ENCODE measurements at places on chromosomes 1 and 21. TPM values are rescaled to one million over a fixed set of nuclear protein-coding genes. Genes with fewer than 3 reads are reported as not detected.
A peak's percentile ranks its signal among the peaks of the same experiment; 100 is the strongest.

The G0S2 gene
- 81.1 TPM for total RNA-seq

- no peak for DNase-seq
Observed at GRCh38 chr1:30368651-30369240, 354.6 kb downstream of the MATN1 start.

- DNase-seq: no peak
Observed at GRCh38 chr1:226993814-226994585, 53.9 kb downstream of the COQ8A start.

- peak; percentile 62 for DNase-seq
Observed at GRCh38 chr1:52601991-52602855, at the start of gene GPX7. TSS of gene GPX7 (plus strand) at chr1:52602371. CDS start at chr1:52602410, 39 bp downstream.

DNA sequence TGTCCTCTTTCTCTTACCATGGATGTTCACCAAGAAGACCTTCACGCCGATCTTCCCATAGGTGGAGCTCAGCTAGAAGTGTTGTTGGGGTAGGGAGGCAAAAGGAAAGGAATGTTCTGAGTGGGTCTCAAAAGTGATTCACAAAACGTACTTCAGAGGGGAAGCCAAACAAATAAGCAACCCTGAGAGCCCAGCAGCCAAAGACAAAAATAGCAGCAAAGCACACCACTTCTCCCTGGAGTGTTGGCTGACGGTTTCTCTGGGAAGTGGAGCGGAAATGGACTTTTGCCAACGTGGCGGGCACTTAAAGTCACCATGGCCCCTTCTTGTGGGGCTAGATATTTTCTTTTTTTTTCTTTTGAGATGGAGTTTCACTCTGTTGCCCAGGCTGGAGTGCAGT lies 23.1 kb downstream of the SLC26A9 start:
- DNase-seq: no peak

The GPR37L1 gene
- not detected for total RNA-seq

- no peak for DNase-seq
Observed at GRCh38 chr1:193348091-193348768, 161.8 kb upstream of the B3GALT2 start.

The MAPKAPK2 gene
- total RNA-seq: 91.8 TPM

GRCh38 chr1:13587256-13588030 lies 3.8 kb downstream of the PDPN start:
- DNase-seq: no peak

- DNase-seq: no peak
Observed at GRCh38 chr1:85585799-85586198, 5.2 kb downstream of the CCN1 start.

The FMO4 gene
- total RNA-seq: 3.7 TPM

DNA sequence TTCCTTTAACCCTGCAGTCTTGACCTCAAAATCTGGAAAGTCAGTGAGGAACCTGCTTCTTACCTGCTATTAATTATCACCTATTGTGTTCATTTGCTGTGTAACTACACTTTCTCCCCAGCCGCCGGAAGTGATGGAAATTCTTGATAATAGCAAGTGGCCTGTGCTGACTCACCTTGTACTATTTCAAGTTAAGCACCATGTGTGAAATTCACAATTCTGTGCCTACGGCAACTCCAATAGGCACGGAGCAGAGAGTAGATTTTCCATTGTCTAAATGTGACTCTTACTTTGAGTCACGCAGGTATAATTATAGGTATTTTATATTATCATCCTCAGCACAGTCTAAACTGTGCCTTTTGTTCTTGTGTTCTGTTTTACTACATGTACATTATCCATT lies 466.8 kb downstream of the KIF26B start:
- DNase-seq: no peak

The HES2 gene
- not detected for total RNA-seq

DNA sequence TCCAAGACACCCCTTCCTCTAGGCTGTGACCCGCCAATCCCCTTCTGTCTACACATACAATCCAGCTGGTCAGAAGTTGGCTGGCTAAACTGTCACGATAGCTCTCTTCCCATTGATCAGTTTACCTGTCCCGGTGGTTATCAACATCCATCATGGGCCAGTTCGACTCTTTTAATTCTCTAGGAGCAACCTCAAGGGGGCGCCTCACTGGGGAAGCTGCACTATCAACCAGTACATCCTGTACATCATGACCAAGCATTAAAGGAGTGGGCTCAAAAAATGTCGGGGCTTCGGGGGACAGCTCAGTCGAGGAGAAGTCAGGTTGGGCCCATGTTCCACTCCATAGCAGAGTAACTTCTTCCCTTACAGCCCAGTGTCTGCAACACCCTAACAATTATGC lies 53.2 kb upstream of the B3GALNT2 start:
- DNase-seq: no peak

DNA sequence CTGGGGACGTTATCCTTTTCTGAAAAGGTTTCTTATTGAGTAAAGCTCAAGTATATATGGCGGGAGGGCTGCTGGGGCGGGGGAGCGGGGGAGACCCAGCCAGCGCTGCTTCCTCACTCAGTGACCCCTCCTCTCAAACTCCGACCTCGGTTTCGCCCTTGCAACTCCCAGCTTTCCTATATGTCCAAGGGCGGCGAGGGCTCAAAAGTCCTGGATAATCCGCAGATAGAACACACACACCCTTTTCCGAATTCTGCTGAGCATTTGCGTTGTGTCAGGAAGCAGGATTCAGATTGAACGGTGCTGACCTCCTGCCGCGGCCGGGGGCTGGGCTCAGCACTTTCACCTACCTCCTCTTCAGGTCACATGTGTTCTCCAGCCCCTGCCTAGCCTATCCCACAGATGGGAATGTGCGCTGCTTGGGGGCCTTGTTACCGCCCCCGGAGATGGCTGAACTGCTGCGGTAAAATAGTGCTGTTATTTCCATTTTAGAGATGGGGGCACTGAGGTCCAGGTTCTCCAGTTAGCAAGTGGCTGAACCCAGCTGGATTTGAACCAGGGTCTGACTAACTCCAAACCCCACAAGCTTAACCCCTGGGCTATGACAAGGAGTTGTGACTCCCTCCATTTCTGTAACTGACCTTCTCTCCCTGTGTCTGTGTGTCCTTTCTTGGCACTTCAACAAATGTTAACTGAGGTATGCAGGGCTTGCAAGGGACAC lies 795 bp upstream of the AHDC1 start:
- no peak for DNase-seq

DNA sequence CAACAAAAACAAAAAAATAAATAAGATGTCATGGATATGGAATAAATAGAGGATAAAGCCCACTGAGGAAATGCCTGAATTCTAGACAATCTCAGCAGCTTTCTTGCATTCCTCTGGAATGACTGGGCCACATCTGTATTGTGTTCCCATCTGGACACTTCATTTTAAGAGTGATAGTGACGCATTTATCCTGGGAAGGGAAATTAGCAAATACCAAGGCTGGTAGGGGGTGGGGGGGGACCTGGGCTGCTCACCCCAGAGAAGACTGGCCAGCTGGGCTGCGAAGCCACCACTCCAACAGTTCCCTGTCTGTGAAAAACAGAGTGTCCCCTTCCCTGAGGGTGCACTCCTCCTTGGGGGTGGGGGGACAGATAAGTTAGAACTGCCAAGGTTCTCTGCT lies 106.3 kb downstream of the HIVEP3 start:
- no peak for DNase-seq

- no peak for DNase-seq
Observed at GRCh38 chr1:166383635-166384346, 217.0 kb upstream of the FAM78B start.

- DNase-seq: no peak
Observed at GRCh38 chr1:234311414-234311813, 61.8 kb upstream of the COA6 start.

The SLC6A17 gene
- not detected for total RNA-seq

The FAM72D gene
- not detected for total RNA-seq

GRCh38 chr1:243916160-243916559 lies 66.1 kb upstream of the AKT3 start:
- no peak for DNase-seq

DNA sequence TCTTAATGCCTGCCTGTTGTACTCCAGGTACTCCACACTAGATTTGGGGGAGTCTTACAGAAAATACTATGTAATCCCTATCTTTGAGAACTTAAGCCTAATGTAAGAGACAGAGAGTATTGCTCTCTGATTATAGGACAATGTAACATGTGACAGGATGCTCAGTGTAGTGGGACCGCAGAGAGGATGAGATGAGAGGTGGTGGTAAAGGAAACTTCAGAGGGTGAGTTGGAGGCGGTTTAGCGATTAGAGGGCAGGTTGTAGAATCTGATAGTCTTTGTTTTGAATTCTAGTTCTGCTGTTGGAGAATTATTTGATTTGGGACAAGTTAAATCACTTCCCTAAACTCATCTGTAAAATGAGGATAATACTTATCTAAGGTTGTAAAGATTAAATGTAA lies 5.4 kb downstream of the SOAT1 start:
- peak; percentile 74 for DNase-seq

Data from naive thymus-derived CD4-positive, alpha-beta T cell (primary cell).